ENCODE measurements at places on chromosomes 1 and 21. TPM values are rescaled to one million over a fixed set of nuclear protein-coding genes. Genes with fewer than 3 reads are reported as not detected.

GRCh38 chr1:57468641-57469523, 45.0 kb upstream of the DAB1 start:
- ATAC-seq, result no peak

DNA sequence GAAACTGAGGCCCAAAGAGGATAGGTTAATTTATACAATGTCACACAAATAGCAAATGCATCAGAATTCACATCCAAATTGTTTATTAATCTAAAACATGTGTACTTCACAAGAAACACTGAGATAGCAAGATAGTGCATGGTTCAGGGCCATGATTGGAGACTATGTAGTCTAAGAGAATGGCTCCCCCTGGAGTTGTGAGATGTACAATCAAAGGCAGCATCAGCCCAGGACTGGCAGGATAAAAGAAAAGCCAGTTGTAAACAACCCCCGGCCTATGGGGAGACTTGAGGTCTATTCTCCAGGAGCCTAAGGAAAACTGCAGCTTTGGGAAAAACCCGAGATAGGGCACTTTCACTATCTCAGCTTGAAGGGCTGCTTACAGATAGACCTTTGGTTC, 511.0 kb downstream of the OMA1 start:
- no peak for ATAC-seq

- peak; percentile 38 for ATAC-seq
Measured at GRCh38 chr1:200428482-200429205, 18.8 kb upstream of the ZNF281 start.

Gene CRNN
- total RNA-seq, result not detected

GRCh38 chr1:181482521-181483284, 614 bp upstream of the CACNA1E start:
- peak; percentile 58 for ATAC-seq

Gene AVPR1B
- not detected for total RNA-seq

Gene AK4
- total RNA-seq, result 112 TPM

- no peak for ATAC-seq
Measured at GRCh38 chr1:119116725-119117124, 23.7 kb downstream of the WARS2 start.

DNA sequence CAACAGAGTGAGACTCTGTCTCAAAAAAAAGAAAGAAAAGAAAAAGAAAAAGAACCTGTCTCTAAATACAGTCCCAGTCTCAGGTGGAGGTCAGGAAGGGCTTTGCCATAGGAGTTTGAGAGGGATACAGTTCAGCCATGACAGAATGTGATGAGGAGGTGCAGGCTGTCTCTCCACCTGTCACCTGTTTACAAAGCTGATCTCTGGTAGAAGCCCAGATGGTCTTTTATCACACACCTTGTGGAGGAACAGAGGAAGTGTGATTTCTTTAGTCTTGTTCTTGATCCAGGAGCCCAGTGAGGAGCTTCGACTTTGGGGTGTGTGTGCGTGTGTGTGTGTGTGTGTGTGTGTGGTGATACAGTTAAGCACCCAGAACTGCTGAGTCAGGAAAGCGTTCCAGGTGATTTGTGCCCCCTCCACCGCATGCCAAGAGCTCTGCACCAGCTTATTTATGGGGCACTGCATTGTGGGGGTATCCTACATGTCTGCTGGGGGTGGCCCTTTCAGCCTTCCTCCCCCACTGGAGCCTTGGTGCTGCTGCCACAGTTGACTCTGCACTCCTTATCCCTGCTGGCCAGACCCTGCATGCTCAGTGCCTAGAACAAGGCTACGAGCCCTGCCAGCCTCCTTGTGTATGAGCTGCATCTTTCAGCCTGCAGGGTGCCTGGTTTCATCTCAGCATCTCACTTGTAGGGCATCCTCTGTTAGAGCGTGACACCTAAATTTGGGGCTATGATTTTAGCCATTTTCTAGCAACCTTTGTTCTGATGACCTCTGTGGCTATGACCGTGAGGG, 19.3 kb downstream of the DOP1B start:
- ATAC-seq, result no peak

GRCh38 chr1:229130028-229130668, 140.8 kb upstream of the RAB4A start:
- ATAC-seq, result peak; percentile 11

GRCh38 chr1:184604152-184604900, 150.3 kb downstream of the EDEM3 start:
- ATAC-seq, result peak; percentile 58

Gene GPATCH4
- 21.3 TPM for total RNA-seq

DNA sequence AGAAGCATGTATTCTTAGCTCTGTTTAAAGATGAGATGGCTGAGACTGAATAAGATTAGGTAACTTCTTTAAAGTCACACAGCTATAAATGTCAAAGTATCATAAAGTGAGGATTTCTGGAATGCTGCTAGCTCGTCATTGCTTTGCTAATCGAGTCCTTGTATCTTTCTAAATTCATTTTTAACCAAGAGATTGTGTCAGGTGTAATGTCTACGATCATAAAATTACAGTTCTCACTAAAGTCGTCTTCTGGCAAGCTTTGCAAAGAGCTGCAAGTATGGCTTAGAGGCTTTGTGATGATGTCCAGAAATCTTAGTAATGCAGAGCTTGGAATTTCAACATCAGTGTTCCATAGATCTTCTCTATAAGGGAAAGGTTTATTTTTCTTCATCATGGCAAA, 569.8 kb downstream of the LMO4 start:
- ATAC-seq, result no peak

DNA sequence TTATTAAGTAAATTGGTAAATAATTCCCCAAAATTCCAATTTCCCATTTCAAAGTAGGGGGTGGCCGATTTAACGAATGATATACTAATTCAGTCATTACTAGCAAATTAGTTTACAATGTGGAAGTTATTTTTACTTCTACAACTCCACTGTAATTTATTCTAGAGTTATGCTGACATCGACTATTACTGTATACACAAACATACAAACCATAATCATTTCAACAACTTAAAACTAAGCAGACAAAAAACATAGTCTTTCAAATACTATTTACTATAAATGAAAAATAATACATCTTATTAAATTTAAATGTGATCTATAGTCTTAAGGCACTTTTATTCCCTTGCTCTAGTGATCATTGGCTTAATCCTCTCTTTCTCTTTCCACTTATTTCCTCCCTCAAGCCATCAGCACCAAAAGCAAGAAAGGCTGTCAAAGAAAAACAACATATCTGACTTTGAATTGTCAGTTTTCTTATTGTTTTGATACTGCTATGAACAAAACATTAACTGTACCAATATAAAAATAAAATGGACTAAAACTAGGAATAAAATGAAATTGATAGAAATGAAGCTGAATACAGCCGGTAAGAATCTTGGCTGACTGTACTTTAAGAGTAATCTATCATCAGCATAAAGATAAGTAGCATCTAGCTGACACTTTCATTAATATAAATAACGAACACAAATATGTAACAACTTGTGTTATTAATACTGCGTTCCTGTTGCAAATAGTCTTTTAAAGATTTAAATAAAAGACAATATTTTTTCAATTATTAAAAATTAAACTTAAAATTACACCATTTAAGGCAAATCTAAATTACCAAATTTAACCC, 4.1 kb downstream of the CDC42BPA start:
- no peak for ATAC-seq

- ATAC-seq, result no peak
Measured at GRCh38 chr1:2208309-2209239, 14.0 kb upstream of the FAAP20 start.

DNA sequence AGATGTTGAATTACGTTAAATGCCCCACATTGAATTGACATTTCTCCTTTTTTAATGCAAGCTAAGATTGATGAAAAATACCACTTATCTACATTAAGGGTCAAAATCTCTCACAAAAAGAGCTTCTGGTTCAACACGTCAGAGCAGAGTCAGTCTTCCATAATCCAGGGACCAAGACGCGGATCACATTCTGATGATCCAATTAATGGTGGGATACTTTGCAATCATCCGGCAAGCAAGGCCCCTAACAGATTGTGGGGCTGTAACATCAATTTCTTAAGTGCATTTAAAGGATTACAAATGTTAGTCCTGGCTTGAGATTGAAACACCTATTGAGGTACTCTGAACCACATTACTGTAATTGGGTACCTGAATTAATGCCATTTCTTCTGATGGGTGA, 120.2 kb upstream of the ESRRG start:
- no peak for ATAC-seq

GRCh38 chr1:16090076-16090826, 16.8 kb upstream of the FAM131C start:
- ATAC-seq, result no peak

Gene CHRNB2
- total RNA-seq, result 0.05 TPM

Gene PLA2G2C
- 0.06 TPM for total RNA-seq

DNA sequence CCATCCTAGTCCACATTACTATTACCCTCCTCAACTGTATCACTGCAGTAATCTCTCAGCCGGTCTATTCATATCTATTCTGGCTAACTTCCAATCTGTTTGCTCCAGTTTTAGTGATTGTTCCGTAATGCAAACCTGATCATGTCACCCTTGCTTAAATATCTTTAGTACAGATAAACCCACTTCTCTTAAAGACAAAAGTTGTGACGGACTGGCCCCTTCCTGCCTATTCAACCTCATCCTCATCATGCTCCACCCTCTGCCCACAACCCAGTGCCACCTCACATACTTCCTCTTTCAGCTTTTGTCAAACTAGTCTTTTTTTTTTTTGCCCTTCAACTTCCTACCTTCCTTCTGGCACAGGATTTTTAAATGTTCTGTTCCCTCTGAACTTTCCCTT, 2.8 kb upstream of the C1orf162 start:
- ATAC-seq, result peak; percentile 78

- no peak for ATAC-seq
Measured at GRCh38 chr1:232765542-232765941, 39.7 kb upstream of the MAP10 start.

DNA sequence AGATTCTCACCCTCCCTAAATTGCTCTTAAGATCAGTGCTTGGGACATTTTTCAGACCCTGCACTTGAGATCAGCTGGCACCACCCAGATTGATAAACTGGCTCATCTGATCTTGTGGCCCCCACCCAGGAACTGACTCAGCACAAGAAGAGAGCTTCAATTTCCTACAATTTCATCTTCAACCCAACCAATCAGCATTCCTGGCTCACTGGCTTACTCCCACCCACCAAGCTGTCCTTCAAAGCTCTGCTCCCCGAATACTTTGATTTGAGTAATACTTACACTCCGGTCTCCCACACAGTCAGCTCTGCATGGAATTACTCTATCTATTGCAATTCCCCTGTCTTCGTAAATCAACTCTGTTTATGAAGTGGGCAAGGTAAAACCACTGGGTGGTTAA, 461.9 kb upstream of the RGS18 start:
- no peak for ATAC-seq

Gene OR2AK2
- total RNA-seq, result not detected

GRCh38 chr1:13949546-13949945, 249.6 kb downstream of the PRDM2 start:
- no peak for ATAC-seq

DNA sequence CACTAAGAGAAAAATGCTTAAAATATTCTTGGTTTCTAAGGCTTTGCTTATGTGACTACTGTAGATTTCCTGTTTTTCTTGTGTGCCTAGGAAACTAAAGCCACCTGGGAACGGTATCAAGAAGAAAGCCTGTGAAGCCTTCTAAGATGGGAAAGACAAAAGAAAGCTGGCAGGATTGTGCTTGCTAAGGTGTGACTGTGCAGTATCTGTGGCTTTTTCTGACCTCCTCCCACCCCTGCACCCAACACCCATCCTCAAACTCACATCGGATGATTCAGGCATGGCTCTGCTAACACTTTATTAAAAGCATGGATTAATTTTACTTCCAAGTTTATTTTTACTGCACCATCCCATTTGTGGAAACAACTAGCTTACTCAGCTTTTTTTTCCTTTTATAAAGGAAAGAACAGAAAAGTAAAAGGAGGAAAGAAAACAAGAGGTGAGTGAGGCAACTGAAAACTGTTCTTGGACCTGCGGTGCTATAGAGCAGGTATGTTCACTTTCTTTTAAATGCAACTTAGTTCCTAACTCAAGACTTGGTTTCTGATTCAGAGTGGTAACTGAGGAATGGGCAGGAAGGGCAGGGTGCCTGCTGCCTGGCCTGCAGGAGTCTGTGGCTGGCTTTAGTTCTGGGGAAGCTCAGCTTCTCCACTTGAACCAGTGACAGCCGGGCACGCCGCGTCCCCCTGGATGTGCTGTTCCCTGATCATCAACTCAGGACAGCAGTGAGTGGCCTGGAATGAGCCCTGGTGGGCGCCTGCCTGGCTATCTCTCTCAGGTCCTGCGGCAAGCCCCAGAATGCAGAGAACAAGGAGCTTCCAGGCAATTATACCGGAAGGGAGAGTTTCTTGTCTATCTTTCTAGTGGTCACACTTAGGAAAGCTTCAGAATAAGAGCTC, at the start of gene GBP6:
Gene GBP6, plus strand, starts transcription at position 422 of the 899 bp plus-strand sequence. CDS start 4,493 bp downstream, outside the sequence.
- peak; percentile 90 for ATAC-seq

GRCh38 chr1:236880209-236880608, 85.1 kb downstream of the MTR start:
- no peak for ATAC-seq

GRCh38 chr21:19475525-19475924, 1071.9 kb upstream of the TMPRSS15 start:
- ATAC-seq, result no peak

DNA sequence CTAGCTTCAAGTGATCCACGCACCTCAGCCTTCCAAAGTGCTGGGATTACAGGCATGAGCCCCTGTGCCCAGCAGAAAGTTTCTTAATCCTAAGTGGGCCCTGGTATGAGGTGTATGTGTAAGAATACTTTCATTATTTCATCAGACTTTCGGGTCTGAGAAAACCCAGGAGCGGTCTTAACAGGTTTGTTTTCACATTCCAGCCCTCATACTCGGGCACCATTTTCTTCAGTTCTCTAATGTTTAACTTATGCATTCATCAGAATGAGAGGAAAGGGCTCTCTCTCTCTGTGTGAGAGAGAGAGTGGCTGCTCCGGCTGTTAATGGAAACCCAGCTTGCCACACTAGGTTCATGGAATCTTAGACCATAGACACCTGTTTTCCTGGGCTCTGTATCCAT, 4.2 kb upstream of the PADI1 start:
- ATAC-seq, result no peak

Gene HAX1
- total RNA-seq, result 127 TPM

DNA sequence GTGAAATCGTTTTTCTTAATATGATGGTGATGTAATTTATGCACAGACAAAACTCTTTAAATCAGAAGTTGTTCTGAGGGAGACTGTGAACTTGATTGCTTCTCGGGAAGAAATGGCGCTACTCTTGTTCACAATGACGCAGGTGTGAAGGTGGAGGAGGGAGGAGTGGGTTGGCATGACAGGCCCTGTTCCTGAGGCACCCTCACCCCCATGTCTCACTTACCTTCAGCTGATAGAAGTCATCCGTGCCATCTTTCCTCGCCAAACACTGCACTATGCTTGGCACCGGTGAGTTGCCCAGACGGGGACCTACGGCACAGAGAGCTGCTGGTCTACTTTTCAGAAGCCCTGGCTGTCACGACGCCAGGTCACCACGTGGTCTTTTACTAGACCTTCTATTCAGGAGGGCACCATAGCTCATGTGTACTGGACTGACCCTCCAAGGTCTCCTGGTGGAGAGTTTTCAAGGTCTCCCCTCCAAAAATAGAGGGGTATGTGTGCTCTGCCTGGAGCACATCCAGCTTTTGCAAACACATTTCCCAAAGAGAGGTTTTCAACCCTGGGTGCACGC, 27.1 kb downstream of the STK40 start:
- no peak for ATAC-seq

Measured in activated T-helper 17 cell treated with anti-CD3 and anti-CD28 coated beads, Interleukin-2, amount 50 U/mL, for 72 hours (primary cell).